Germinal center (tissue), 1 donor: ENCODE measurements at places on chromosomes 1 and 21.
A peak's percentile ranks its signal among the peaks of the same experiment; 100 is the strongest.

DNA sequence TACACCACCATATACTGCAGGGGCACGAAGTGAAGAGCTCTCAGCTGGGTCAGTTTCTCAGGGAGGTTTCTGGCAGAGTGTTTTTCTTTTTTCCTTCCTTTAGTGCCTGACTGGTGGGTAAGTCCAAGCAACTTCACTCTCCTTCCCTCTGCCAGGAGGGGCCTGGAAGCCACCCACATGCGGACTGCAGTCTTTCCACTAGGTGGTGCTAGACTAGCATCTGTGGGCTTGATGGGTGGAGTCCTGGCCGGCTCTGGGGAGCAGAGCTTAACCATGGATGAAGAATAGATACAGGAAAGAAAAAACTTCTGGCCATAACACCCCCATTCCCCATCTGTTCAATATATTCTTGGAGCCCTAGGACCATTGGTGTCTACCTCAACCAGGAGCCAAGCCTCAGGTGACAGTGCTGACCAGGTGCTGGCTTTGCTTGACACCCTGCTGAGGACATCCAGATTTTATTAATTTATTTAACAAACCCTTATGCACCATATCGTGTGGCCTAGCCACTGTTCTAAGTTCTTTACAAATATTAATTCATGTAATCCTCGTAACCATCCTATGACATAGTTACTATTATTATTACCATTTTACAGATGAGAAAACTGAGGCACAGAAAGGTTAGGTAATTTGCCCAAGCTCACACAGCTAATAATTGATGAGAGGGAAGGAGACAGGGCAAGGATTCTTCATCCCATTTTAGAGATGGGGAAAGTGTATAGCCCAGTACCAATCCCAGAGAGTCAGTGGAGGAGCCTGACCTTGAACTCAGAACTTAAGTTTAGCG, 126.7 kb upstream of the CSF3R start:
- peak; percentile 72 for DNase-seq

- DNase-seq, result no peak
Observed at GRCh38 chr1:49102752-49103151, 326.1 kb upstream of the BEND5 start.

DNA sequence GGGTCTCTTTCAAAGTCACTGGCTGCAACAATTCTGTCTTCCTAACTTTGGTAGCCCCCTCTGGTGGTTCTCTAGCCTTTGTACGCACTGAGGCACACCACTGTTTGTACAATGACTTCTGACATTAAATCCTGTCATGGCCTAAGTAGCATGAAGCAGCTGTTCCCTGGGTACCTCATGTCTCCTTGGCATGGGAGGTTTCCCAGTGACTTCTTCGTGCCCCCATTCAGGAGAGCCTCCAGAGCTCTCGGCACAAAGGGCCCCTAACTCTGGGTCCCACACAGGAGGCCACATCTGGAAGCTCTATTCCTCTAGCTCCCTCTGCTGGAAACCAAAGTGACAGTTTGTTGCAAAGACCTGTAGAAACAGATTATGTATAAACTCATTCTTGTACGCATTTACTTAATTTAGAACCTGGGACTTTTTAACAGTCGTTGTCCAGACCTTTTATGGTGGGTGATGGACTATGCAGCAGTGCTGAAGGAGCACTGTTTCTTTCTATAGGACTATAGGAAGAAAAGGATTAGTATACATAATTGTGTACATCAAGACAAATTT, 13.4 kb downstream of the SWT1 start:
- DNase-seq, result peak; percentile 53

- no peak for DNase-seq
Observed at GRCh38 chr1:151668090-151668489, 48.5 kb downstream of the CELF3 start.

DNA sequence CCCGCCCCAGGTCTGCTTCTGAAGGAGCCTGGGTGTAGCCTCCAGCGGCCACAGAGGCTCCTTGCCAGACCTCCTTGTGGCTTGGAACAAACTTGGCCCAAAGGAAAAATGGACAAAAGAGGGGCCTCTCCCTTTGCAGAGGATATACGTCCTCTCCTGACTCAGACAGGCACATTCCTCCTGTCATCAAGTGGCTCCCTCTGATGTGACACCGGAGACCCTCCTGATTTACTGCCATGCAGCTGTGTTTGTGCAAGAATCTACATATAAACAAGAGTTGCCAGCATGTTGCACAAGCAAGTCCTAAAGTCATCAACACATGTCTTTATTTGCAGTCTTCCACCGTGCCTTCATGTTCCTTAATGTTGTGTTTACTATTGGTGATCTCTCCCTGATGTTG, 54.1 kb upstream of the F3 start:
- DNase-seq, result no peak

- no peak for DNase-seq
Observed at GRCh38 chr1:58929671-58930325, 146.0 kb upstream of the JUN start.

- no peak for DNase-seq
Observed at GRCh38 chr1:82185084-82185483, 384.4 kb downstream of the ADGRL2 start.

DNA sequence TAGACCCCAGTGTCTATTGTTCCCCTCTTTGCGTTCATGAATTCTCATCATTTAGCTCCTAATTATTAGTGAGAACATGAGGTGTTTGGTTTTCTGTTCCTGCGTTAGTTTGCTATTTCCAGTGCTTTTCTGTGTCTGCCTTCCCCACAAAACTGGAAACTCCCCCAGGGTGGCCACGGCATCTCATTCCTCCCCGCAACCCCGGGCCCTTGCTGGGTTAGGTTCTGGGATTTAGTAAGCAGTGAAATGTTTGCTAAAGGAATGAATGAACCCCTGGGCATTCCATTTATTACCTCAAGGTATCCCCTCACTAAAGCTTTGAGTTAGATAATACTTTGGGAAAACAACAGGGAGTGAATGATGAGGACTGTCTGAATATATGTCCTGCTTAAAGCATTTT, 142.9 kb downstream of the GLUL start:
- DNase-seq, result no peak

- no peak for DNase-seq
Observed at GRCh38 chr1:7847599-7847998, 5.3 kb downstream of the UTS2 start.

DNA sequence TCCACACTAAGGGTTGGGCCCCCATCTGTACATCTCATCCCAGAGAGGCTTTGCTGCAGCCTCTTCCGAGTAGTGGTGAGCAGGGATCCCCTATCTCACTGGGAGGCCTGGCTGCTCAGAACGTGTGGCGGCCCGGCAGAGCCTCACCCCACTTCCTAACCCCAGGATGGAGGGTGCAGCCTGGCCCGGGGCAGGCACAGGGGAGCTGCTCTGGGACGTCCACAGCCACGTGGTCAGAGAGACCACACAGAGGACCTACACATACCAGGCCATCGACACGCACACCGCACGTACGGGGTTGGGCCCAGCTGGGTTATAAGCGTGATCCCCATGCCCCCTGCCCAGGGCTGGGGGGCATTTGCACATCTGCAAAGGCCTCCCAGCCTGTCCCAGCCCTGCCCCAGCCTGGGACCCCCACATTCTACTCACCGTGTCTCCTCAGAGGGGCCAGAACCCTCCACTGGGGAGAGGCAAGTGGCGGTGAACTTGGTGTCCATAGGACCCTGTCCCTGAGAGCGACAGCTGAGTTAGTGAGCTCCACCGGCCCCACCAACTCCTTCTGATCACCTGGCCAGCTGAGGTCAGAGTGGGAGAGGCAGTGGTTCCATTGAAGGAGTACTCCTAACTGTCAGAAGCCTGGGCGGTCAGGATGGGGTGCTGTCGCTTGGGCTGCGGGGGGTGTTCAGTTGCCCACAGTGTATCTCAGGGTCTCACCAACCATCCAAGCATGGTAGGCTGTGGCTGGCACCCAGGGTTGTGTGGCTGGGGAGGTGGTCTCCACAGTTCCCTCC, 41.2 kb downstream of the TRIM11 start:
- DNase-seq, result no peak

DNA sequence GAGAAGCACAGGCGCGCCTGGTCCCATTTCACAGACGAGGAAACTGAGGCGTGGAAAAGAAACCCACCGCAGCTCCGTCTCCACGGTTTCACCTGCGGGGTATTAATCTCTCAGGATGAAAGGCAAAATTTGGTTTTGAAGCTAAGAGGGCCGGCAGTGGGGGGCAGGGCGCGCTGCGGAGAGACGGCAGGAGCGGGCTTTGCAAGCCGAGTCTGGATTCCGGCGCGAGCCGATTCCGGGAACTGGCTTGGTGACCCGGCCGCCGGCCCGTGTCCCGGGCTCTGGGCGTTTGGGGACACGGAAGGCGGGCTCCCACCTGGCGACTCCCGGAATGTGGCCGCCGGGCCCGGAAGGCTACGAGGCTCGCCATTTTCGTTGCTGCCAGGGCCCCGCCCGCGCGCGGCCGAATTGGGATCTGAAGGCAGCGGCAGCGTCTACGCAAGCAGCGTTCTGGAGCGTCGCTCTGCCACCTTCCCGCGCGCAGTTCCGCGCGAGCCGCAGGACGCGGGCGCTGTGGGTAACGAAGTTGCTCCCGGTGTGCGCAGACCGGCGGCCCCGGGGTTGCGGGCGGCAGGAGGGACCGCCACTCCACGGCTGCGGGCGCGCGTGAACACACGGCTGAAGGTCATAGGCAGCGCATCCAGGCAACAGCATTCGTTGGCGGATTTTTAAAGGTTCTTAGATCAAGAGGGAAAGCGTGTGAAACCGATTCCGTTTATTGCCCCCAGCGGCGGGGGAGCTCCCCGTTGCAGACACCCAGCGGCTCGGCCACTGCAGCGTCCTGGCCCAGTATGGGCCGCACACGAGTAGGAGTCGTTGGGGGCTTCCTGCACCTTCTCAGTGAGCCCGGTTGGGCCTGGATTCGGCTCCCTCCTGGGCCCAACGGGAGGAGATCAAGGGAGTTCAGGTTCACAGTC, 5.4 kb upstream of the PRDM16 start:
- no peak for DNase-seq

DNA sequence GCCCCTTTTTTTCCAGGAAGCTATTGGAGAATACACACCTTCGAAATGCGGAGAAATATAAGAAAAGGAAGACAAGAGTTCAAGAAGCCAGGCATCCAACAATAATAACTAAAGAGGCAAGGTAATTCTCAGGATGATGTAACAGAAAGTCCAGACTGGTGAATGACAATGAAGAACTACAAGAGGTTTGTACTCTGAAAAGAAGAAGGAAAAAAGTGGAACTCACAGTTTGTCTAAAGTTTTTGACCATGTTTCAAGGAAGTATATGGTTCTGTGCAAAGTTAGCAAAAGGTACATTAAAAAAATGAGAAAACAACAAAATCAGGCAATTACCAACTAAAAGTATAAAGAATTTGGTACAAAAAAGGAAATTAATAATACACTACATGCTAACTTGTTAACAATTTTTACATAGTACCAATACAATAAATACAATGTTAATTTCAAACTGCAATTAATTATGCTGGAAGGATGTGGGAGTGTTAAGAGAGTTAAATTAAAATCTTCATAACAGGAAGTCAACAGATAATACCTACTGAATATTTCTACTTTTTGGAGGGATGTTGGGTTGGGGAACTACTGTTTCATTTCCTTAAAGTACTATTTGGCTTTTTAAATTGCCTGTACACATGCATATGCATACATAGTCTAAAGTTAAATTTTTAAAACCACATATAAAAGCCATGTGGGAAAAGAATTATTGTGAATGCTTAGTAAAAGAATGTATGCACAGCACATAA, 12.9 kb upstream of the CD55 start:
- peak; percentile 31 for DNase-seq

GRCh38 chr1:93207211-93207610, 26.7 kb downstream of the CCDC18 start:
- DNase-seq, result no peak

GRCh38 chr1:199701726-199702125, 325.8 kb upstream of the NR5A2 start:
- no peak for DNase-seq

DNA sequence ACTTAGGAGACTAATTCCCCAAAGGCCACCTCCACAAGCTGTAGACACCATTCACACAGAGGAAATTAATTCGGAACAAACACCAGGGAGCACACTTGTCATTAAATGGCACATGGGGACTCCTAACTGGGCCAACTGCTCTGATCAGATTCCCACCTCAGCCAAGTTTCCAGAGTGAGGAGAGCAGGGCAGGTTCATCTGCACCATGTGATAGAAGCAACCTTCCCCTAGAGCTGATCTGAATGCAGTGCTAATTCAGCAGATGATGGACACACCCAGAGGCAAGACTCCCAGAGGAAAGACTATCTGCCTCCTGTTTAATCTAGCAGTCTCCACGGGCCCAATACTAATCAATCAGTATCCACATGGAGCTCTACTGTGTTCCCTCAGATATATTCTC, 147.0 kb downstream of the VAV3 start:
- no peak for DNase-seq

GRCh38 chr1:82048596-82048995, 247.9 kb downstream of the ADGRL2 start:
- DNase-seq, result no peak
